Fibroblast of villous mesenchyme (primary cell): ENCODE measurements at places on chromosomes 3 and 15. TPM values are rescaled to one million over a fixed set of nuclear protein-coding genes. Genes with fewer than 3 reads are reported as not detected.

MUC13 gene
- total RNA-seq = 0.32 TPM in 1 of 2 replicates, not detected in the other

KBTBD12 gene
- not detected in 2 replicates for total RNA-seq

SLC12A1 gene
- total RNA-seq = not detected in 2 replicates

C3orf33 gene
- 4.5 and 7.8 TPM in 2 replicates for total RNA-seq

IMPG2 gene
- total RNA-seq = 0.32 and 0.43 TPM in 2 replicates

CTXN2 gene
- not detected in 2 replicates for total RNA-seq

LRRC31 gene
- not detected in 2 replicates for total RNA-seq

RASGRP1 gene
- 5.2 and 9.5 TPM in 2 replicates for total RNA-seq

CRTAP gene
- 145 and 196 TPM in 2 replicates for total RNA-seq

TLR9 gene
- not detected in 2 replicates for total RNA-seq

PLS1 gene
- total RNA-seq = 1.6 and 3.0 TPM in 2 replicates

CD200 gene
- total RNA-seq = 1.3 TPM in 2 replicates

STAC gene
- 0.32 and 0.43 TPM in 2 replicates for total RNA-seq

TICRR gene
- 5.2 TPM in 2 replicates for total RNA-seq

CLDN1 gene
- 3.5 and 14.2 TPM in 2 replicates for total RNA-seq

PML gene
- total RNA-seq = 49.6 and 56.1 TPM in 2 replicates
